ENCODE measurements at places on chromosomes 1 and 21.
A peak's percentile ranks its signal among the peaks of the same experiment; 100 is the strongest.

DNA sequence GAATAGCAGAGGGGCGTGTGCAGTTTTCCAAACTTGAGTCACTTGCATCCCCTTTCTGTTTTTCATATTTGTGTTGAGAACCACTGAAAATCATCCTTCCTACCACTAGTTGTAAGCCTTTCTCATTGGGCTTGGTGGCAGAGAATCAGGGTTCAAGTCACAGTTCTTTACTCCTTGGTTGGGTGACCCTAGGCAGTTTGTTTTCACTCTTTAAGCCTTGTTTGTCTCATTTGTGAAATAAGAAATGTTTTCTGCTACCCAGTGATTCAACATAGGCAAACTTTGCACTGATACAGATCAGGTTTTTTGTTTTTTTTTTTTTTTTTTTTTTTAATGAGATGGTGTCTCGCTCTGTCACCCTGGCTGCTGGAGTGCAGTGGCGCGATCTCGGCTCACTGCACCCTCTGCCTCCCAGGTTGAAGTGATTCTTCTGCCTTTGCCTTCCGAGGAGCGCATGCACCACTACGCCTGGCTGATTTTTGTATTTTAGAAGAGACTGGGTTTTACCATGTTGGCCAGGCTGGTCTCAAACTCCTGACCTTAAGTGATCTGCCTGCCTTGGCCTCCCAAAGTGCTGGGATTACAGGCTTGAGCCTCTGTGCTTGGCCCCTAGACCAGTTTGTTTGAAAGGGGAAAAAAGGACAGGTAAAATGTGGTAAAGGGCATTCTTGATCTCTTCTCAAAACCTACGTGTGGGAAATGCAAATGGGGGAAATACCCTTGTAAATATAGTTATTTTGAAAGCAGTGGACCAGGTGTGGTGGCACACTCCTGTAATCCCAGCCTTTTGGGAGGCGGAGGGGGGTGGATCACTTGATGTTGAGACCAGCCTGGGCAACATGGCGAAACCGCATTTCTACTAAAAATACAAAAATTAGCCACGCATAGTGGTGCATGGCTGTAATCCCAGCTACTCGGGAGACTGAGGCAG, 3.2 kb downstream of the CLIC4 start:
- DNase-seq, result no peak

DNA sequence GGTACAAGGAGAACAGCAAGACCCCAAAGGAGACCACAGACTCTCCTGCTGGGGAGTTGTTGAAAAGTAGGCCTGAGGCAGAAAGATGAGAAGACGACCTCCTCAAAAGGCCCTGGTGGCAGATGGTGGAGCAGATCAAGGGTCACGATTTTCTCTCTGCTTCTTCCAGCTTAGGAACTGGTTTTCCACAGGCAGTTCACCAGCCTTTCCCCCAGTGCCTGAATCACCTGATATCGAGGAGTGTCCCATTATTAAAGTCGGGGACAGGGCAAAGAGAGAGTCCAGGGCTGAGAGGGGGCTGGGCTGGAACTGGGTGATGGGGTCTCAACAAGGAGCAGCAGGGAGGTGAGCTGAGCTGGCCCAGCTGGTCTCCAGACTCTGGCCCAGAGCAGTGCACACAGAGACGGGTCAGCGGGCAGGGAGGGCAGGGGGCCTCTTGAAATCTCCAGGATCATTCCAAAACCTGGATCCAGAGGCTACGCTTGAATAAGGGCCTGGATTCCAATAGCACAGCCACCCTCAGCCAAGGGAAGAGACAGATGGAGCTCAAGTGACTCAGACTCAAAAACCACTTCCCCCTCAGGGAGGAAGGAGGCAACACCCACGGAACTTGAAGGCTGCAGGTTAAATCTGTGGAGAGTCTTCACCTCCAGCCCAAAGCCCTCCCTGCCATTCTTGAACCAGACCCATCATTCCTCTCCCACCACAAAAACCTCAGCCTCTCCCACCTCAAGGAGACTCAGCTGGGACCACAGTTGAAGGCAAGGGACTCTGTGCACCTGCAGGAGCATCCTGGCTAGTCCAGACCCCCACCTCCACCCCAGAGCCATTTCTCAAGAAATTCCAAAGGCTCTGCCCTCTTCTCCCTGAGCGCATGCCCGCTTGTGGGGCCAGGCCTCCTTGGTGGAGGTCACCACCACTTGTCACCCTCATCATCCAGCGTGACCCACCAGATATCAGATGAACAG, at the start of gene S100A5:
S100A5 (minus strand) TSS at position 541 of the 968 bp plus-strand sequence. CDS start 743 bp downstream, outside the sequence.
- no peak for DNase-seq

DNA sequence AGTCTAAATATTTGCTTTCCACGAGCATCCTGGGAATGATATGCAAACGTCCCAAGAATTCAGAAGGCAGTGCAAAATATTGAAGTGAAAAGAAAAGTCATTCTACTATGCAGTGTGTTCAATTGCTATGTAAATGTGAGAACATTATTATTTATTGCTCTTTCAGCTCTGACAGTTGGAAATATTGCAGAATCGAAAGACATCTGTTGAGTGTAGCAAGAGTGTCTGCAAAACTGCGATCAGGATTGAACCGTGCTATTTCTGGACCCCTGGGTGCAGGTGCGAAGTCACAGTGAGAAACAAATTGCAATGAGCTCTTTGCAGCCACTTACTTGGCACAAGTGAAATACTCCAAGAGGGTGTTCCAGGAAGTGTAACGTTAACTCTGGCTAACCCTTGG, 566.4 kb downstream of the AJAP1 start:
- no peak for DNase-seq

DNA sequence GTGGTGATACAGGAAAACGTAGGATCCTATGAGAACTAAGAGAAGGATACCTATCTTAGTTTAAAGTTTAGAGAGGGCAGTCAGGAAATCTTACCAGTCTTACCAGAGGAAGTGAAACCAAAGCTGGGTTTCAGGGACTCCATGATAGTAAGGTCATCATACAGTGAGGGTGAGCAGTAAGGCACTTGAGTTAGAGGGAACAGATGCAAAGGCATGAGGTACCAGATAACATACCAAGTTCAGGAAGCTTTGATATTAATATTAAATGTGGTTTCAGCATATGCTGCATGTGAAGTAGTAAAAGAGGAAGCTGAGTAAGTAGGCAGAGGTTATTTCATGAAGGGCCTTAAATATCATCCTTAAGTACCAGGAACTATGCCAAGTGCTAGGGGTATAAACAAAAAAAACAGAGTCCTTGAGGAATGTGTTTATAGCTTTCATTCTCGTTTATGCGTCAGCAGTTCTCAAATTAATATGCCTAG, 16.9 kb downstream of the ATG4C start:
- DNase-seq, result no peak

- no peak for DNase-seq
Measured at GRCh38 chr1:158094571-158094970, 86.1 kb upstream of the CD1D start.

GRCh38 chr1:9279172-9279840, 13.4 kb upstream of the SPSB1 start:
- DNase-seq, result no peak

- no peak for DNase-seq
Measured at GRCh38 chr1:112510340-112510739, 1.6 kb downstream of the WNT2B start.

GRCh38 chr1:187527346-187527745, 698.6 kb downstream of the PLA2G4A start:
- no peak for DNase-seq

GRCh38 chr1:6546326-6546725, 8.0 kb downstream of the NOL9 start:
- no peak for DNase-seq

- DNase-seq, result peak; percentile 40
Measured at GRCh38 chr21:41667136-41667535, 99.7 kb downstream of the RIPK4 start.

DNA sequence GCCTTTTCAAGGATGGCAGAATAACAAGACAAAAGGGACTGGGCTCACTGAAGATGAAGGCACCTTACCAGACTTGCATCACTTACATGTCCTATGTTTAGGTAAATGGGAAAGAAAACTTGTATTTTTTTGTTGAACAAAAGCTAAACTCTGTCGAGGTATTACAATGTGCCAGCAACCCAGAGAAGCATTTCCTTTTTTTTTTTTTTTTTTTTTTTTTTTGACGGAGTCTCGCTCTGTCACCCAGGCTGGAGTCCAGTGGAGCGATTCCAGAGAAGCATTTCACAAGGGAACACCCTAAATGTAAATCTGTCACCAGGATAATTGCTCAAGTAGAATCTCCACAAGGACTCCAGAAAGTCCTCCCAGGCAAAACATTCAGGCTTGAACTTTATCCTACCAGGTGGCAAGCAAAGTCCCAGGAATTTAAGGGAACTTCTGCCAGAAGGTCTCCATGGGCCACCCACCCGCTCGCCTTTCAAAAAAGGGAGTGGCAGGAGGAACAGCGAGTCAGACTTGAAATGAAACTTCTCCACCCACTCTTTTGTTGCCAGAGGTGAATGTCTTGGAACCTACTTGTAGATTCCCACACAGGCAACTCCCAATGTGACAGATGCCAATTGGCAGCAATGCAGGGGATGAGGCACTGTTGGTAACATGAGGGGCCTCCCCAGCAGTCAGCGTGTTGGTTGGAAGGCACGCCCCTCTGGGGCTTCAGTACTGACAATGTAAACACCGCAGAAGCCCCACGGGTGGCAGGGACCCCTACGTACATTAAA, 125.0 kb downstream of the TIAM1 start:
- DNase-seq, result no peak

GRCh38 chr1:22917989-22918388, 54.7 kb downstream of the LACTBL1 start:
- no peak for DNase-seq

DNA sequence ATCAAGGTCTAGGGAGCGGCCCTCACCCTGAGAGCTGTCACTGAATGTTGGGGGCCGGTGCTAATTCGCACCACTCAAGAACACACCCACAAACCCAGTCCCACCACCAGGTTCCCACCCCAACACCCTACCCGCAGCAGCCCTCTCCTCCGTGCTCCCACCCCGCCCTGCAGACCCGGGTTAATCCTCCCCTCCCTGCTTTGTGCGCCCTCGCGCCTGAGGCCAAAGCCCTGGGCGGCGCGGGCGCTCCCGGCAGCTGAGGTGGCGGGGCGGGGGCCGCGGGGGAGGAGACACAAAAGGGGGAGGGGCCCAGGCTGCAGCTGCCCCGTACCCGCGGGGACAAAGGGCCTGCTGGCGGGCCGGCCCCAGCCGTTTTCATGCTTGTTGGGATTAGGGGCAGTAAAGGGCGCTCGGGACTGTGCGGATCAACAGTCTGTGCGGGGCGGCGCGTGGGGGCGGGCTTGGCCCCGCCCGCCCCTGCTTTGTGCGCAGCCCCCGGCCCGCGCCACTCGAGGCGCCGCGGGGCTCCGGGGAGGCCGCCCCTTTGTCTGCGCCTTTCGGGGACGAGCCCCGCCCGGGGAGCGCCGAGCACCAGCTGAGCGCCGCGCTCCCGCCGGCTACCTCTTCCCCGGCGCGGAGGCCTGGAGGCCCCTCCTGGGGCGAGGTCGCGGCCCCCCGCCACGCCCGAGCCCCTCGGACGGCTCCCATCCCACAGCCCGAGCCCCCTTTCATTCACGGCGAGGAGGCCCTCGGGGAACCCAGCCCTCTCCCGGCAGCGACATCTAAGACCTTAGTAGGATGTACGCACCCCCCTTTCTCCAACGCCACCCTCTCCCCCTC, 10.9 kb downstream of the C1orf216 start:
- no peak for DNase-seq

DNA sequence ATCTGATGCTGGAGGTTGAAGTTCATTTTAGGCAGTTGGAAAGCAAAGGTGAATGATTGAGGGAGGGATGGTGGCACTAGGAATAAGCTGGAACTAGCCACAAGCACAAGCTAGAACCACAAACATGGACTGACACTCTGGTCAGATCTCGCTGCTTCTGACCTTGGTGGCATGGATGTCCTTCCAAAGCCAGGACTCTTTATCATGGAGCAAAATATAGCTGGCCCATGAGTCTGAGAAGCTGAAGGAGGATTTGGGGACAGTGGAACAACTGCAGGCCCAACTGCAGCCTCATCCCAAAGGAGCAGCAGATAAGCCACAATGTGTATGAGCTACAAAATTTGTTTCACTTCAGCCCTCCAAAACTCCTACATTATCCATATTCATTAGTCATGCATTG, 35.5 kb downstream of the SRSF11 start:
- DNase-seq, result no peak

DNA sequence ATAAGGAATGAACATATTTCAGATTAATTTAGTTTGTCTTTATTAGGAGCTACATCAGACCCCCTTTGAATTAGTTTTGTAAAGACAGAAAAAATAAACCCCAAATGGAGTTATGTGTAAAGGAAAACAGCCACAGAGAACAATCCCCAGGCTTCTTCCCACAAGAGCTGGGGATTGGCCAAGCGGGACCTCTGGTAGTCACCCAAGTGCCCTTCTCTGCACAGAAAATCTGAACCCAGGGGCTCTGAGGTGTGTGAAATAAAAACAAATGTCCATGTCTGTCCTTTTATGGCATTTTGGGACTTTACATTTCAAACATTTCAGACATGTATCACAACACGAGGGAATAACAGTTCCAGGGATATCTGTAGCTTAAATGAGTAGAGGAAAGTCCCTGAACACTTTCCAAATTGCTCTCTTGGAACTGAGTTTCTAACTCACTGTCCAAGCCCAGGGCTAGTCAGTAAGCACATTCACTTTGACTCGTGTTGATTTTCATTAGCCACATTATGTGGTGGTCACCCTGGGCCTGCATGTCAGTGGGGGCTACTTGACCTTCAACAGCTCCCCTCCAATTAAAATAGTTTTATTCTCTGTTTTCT, 22.5 kb downstream of the DPT start:
- DNase-seq, result no peak

GRCh38 chr1:241834733-241835377, 13.1 kb upstream of the EXO1 start:
- DNase-seq, result no peak
